Heart left ventricle (tissue), 16 donors: ENCODE measurements at places on chromosomes 5 and 9. TPM values are rescaled to one million over a fixed set of nuclear protein-coding genes. Genes with fewer than 3 reads are reported as not detected.

- H3K4me3 ChIP-seq = peak overlapping the region; percentile 88
- no peak for DNase-seq
- no peaks in the 10 kb centered on the region for H3K27me3 ChIP-seq
- H3K4me1 ChIP-seq = peaks cover 39% of the 10 kb centered on the region
- no peaks in the 10 kb centered on the region for H3K36me3 ChIP-seq
Measured at GRCh38 chr9:121268851-121269641, 1.1 kb downstream of the GSN start.

The F2R gene
- 19.3 TPM for polyA plus RNA-seq

The SLC6A3 gene
- 0.06 TPM for polyA plus RNA-seq

- DNase-seq = no peak
- peaks cover 24% of the 10 kb centered on the region for H3K4me1 ChIP-seq
- H3K27ac ChIP-seq = no peak overlapping the region
- no peaks in the 10 kb centered on the region for H3K27me3 ChIP-seq
Measured at GRCh38 chr9:133512253-133513213, 12.2 kb downstream of the MYMK start.

DNA sequence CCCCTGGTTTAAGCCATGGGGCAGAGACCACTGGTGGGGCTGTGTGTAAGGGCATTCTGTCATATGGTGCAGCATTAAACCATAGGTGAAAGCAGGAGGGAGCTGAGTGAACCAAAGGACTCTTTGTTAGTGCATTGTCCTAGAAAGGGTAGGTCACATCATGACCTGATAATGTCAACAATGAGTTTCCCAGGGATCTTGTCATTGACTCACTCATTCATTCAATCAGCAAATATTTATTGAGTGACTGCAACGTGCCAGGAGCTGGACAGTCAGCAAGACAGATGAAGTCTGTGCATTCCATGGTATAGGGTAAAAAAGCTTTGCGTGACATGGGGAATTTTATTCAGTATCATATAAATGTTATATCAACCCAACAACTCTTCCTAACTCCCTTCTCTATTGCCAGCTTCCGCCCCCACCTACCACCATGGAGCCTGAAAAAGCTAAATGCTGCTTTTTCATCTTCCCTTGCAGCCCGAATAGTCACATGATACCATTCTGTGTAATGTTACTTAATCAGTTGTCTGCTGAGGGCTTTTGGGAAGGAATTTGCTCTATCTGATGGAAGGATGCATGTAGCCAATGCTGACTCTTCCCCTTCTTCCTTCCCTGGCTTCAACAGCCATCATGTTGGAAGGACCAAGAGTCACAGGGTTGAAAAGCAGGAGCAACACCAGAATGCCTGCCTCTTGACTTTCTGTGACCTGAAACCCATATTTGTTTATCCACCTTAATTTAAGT lies 11.5 kb upstream of the OTULINL start:
- no peak overlapping the region for H3K27ac ChIP-seq
- H3K27me3 ChIP-seq = no peaks in the 10 kb centered on the region
- H3K36me3 ChIP-seq = no peaks in the 10 kb centered on the region
- peaks cover 23% of the 10 kb centered on the region for H3K4me1 ChIP-seq

DNA sequence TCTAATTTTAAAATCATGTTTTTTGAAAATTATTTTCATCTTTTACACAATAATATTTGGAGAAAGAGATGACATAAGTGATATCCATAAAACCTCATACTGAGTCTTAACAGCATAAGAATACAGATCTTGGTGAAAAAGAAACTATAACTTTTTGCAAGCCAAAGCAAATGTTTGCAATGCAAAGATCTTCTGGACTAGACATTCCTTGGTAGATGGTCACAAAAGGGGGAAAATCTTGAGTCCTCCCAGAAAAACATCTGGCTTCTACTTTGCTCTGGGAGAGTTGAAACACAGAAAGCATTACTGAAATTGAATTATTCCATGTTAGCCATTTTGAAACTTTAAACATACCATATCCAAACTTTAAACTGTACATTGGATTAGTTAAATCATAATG lies 308.2 kb downstream of the ANXA1 start:
- H3K4me3 ChIP-seq = no peak overlapping the region
- H3K4me1 ChIP-seq = no peaks in the 10 kb centered on the region
- no peaks in the 10 kb centered on the region for H3K36me3 ChIP-seq
- no peak overlapping the region for H3K27ac ChIP-seq
- H3K27me3 ChIP-seq = no peaks in the 10 kb centered on the region
- DNase-seq = no peak

GRCh38 chr5:68395302-68395701 lies 179.7 kb downstream of the PIK3R1 start:
- H3K4me3 ChIP-seq = no peak overlapping the region
- DNase-seq = no peak
- H3K36me3 ChIP-seq = no peaks in the 10 kb centered on the region

- H3K4me1 ChIP-seq = no peaks in the 10 kb centered on the region
- no peaks in the 10 kb centered on the region for H3K36me3 ChIP-seq
- no peak overlapping the region for H3K27ac ChIP-seq
- no peaks in the 10 kb centered on the region for H3K27me3 ChIP-seq
Measured at GRCh38 chr5:91024727-91025126, 358.4 kb downstream of the ARRDC3 start.

DNA sequence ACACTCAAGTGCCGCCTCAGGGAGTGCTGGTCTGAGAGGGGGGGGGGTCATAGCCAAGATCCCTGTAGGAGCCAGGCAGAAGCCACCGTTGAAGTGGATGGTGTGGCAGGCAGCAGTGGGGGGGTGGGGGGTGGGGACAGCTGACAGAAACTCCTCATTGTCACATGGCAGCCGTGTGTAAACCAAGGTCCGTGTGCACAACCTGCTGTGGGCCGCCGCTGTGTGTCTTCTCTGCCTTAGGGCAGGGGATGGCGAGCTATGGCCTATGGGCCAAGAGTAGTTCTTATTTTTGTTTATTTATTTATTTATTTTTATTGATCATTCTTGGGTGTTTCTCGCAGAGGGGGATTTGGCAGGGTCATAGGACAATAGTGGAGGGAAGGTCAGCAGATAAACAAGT lies 13.4 kb downstream of the SQSTM1 start:
- peaks cover 19% of the 10 kb centered on the region for H3K4me1 ChIP-seq
- peaks cover 50% of the 10 kb centered on the region for H3K36me3 ChIP-seq
- no peak overlapping the region for H3K27ac ChIP-seq
- DNase-seq = no peak

DNA sequence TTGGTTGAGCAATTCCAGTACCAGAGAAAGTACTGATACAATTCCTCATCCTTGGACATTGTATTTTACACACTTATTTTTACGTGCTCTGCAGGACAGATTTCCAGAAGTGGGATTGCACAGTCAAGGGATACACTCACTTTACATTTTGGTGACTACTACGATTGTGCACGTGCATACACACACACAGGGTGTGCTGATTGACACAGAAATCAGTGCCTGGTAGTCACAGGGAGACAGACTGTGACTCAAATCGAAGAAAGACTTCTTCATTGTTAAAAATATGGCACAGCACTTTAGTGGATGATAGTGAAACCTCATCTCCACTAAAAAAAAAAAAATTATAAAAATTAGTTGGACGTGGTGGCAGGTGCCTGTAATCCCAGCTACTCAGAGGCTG lies 1.5 kb downstream of the GARIN3 start:
- no peaks in the 10 kb centered on the region for H3K36me3 ChIP-seq
- peaks cover 5% of the 10 kb centered on the region for H3K27me3 ChIP-seq
- no peak overlapping the region for H3K27ac ChIP-seq
- H3K4me1 ChIP-seq = no peaks in the 10 kb centered on the region

GRCh38 chr9:132857031-132857430 lies 21.1 kb downstream of the AK8 start:
- no peak overlapping the region for H3K27ac ChIP-seq
- no peaks in the 10 kb centered on the region for H3K27me3 ChIP-seq
- DNase-seq = peak; percentile 74

The SRD5A1 gene
- polyA plus RNA-seq = 3.1 TPM

The STX17 gene
- polyA plus RNA-seq = 5.8 TPM

The ENHO gene
- polyA plus RNA-seq = 0.26 TPM

DNA sequence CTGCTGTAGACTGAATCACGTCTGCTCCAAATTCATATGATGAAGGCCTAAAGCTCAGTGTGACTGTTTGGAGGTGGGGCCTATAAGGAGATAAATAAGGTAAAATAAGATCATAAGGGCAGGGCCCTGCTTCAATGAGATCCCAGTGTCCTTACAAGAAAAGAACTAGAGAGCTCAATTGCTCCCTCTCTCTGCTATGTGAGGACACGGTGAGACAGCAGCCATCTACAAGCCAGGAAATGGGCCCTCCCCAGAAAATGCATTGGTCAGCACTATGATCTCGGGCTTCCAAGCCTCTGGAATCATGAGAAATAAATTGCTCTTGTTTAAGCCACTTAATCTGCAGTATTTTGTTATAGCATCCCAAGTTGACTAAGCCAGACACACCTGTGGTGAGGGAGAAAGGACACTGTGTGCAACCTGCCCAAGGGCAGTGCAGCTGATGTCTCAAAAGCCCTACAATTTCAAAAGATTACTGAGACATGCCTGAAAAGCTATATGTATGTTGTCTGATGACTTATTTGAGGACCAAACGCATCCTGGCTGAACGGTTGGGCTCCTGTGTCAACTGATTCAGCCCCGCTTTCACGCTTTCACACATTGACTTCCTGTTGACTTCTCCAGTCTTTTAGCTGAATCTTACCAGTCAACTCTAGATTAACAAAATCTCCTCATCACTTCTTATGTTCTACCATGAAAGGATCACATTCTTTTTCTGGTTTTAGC lies 13.2 kb downstream of the GZMK start:
- no peaks in the 10 kb centered on the region for H3K4me1 ChIP-seq
- H3K27ac ChIP-seq = no peak overlapping the region
- H3K4me3 ChIP-seq = no peak overlapping the region

The NAIP gene
- polyA plus RNA-seq = 3.4 TPM

DNA sequence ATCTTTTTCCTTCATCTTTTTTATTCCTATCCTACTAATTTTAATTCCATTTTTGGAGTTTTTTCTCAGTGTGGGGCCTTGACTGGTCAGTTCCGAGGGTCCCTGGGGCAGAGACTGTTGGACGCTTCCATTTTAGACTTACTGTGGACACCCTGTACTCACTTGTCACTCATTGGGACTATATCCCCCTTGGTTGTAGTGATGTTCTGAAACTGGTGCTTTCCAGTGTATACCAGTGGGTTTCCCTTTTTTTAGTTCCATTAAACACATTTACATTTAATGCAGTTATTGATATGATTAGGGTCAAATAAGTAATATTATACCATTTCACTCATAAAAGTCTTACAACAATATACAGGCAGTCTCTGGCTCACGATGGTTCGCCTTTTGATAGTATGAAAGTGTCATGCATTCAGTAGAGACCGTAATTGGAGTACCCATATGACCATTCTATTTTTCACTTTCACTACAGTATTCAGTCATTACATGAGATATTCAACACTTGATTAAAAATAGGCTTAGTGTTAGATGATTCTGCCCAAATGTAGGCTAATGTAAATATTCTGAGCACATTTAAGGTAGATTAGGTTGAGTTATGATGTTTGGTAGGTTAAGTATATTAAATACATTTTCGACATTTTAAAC lies 46.0 kb downstream of the CNOT6 start:
- DNase-seq = no peak
- no peaks in the 10 kb centered on the region for H3K4me1 ChIP-seq
- no peak overlapping the region for H3K4me3 ChIP-seq
- no peaks in the 10 kb centered on the region for H3K27me3 ChIP-seq

The ANKRD31 gene
- not detected for polyA plus RNA-seq

The PHYHD1 gene
- 24.2 TPM for polyA plus RNA-seq

The TMEM252 gene
- not detected for polyA plus RNA-seq

The SEMA6A gene
- 2.2 TPM for polyA plus RNA-seq

GRCh38 chr9:123311250-123311752 lies 42.9 kb upstream of the STRBP start:
- no peak overlapping the region for H3K4me3 ChIP-seq
- no peaks in the 10 kb centered on the region for H3K4me1 ChIP-seq
- no peaks in the 10 kb centered on the region for H3K36me3 ChIP-seq
- no peak for DNase-seq

The LCN9 gene
- not detected for polyA plus RNA-seq

DNA sequence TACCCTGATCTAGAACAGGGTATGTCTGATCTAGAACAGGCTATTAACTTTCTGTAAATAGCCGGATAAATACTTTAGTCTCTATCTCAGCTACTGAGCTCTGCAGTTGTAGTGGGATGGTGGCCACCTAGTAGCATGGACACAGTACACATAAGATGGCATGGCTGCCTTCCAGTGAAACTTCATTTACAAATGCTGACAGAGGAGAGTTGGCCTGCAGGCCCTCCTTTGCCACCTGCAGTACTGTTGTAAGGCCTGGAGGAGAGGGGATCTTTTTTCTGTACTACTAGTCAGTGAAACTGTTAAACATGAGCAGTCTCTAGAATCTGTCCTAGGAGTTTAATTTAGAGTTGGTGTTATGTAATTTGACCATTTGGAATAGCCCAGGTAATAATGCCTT lies 86.0 kb downstream of the TRIO start:
- H3K27ac ChIP-seq = no peak overlapping the region
- H3K4me3 ChIP-seq = no peak overlapping the region
- H3K36me3 ChIP-seq = no peaks in the 10 kb centered on the region
- DNase-seq = no peak
- H3K4me1 ChIP-seq = peaks cover 51% of the 10 kb centered on the region

DNA sequence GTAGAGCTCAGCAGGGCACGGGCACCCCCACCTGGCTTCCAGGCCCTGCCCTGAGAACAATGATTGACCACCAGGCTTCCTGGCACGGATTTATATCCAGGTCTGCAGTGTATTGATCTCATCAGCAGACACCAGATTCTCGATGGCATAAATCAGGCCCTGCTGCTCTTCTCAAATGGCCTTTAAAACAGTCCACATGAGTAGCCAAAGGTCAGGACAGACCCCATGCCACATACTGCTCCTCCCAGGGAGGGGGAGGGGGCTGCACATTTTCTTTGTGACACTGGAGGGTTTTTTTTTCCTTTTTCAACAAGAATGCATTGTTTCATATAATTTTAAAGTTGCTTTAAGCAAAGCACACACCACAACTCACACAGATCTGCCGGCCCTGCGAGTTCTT lies 85.4 kb downstream of the SEMA4D start:
- no peak overlapping the region for H3K4me3 ChIP-seq
- H3K27ac ChIP-seq = no peak overlapping the region
- H3K27me3 ChIP-seq = no peaks in the 10 kb centered on the region
- DNase-seq = no peak

DNA sequence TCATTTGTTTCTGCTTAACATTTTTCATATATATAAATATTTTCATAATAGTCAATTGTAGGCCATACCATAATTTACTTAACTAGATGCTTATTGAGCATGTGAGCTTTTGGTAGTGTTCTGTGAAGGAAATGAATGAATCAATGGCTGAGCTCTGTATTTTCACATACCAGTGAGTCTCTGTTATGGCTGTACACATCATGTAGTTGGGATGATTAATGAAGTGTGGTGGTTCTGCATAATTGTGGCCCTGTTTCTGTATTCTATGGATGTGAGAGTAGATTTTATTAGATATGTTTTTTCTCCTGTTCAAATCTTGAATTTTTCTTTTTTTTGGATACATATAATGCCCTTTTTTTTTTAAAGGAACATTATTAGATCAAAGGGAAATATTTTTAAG lies 56.2 kb downstream of the CTNNA1 start:
- H3K27ac ChIP-seq = no peak overlapping the region
- no peak for DNase-seq
- H3K4me3 ChIP-seq = no peak overlapping the region
- H3K4me1 ChIP-seq = peaks cover 10% of the 10 kb centered on the region

GRCh38 chr5:179766726-179767455 lies 26.9 kb upstream of the LTC4S start:
- peaks cover 66% of the 10 kb centered on the region for H3K36me3 ChIP-seq
- no peak for DNase-seq
- H3K4me3 ChIP-seq = no peak overlapping the region
